ENCODE measurements at places on chromosomes 16 and 17. TPM values are rescaled to one million over a fixed set of nuclear protein-coding genes. Genes with fewer than 3 reads are reported as not detected.

DNA sequence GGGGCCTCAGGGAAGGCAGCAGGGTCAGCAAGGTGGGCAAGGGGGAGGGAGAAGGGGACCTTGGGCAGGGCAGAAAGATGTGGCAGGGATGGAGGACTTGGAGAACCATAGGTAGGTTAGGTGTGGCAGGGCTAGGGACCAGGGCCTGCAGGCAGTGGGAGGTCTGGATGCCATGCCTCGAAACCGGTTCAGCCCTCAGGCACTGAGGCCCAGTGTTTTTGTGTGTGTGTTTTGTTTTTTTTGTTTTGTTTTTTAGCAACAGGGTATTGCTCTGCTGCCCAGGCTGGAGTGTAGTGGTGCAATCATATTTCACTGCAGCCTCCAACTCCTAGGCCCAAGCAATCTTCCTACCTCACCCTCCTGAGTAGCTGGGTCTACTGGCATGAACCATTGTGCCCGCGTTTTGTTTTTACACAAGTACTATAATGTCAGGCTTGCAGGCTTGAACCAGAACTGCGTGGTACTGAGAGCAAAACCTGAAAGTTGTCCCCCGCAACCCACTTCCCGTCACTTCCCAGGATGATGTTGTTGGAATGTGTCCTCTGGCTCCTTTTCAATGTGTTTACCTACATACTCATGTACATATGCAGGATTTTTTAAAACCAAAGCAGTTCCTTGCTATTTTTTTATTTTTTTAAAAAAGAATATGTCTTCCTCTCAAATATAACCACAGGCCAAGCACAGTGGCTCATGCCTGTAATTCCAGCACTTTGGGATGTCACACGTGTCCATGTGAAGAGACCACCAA is 12.4 kb downstream of the ODAD4 start:
- no peaks in the 10 kb centered on the region for H3K36me3 ChIP-seq
- H3K4me1 ChIP-seq: no peaks in the 10 kb centered on the region
- DNase-seq: no peak
- H3K27ac ChIP-seq: no peak overlapping the region
- H3K4me3 ChIP-seq: no peak overlapping the region
- H3K27me3 ChIP-seq: no peaks in the 10 kb centered on the region

GRCh38 chr16:49993579-49993978 is 31.4 kb upstream of the CNEP1R1 start:
- peaks cover 4% of the 10 kb centered on the region for H3K27me3 ChIP-seq
- no peaks in the 10 kb centered on the region for H3K4me1 ChIP-seq
- H3K4me3 ChIP-seq: no peak overlapping the region
- no peak overlapping the region for H3K27ac ChIP-seq
- H3K36me3 ChIP-seq: no peaks in the 10 kb centered on the region

DNA sequence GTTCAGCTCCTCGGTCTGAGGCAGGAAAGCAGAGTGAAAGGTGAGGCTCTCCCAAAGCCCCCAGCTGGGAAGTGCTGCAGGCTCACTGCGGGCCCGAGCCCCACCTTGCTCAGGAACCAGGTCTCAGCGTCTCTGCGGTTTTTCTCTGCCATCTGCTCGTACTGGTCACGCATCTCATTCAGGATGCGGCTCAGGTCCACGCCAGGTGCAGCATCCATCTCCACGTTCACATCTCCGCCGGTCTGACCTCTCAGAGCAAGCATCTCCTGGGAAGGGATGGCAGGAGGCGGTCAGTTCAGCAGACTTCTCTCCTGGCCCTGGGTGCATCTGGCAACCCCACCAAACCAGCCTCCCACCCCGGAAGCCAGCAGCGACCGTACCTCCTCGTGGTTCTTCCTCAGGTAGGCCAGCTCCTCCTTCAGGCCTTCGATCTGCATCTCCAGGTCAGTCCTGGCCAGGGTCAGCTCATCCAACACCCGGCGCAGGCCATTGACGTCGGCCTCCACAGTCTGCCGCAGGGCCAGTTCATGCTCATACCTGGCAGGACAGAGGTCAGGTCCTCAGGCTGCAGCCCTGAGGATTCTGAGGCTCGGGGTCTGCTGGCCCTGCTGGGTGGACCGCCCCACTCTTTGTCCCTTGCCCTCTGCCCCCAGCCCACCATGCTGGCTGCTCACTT is 1.5 kb downstream of the KRT16 start:
- H3K27ac ChIP-seq: no peak overlapping the region
- DNase-seq: no peak
- peaks cover 26% of the 10 kb centered on the region for H3K27me3 ChIP-seq
- H3K4me1 ChIP-seq: no peaks in the 10 kb centered on the region

- no peak overlapping the region for H3K4me3 ChIP-seq
- H3K27me3 ChIP-seq: no peaks in the 10 kb centered on the region
- no peak for DNase-seq
- peaks cover 8% of the 10 kb centered on the region for H3K36me3 ChIP-seq
Measured at GRCh38 chr17:34997355-34997862, 17.1 kb downstream of the LIG3 start.

DNA sequence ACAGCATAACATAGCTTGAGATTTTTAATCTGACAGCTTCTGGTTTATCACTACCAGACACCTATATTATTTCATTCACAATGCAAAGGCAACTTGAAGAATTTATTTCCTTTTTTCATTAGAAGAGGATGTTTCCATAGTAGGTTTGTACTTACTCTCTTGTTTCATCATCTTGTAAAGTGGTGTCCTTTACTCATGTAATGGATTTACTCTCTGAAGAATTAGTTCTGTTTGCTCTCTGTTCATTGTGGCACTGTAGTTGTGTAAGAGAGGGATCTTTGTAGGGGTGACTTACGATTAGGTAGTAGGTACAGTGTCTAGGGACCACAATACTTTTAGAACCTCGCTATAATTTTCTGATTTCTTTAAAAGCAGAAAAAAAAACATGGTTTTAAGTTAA is 256.1 kb downstream of the BCAS3 start:
- no peak overlapping the region for H3K4me3 ChIP-seq
- peaks cover 3% of the 10 kb centered on the region for H3K36me3 ChIP-seq
- H3K27me3 ChIP-seq: no peaks in the 10 kb centered on the region
- no peak for DNase-seq
- no peak overlapping the region for H3K27ac ChIP-seq
- H3K4me1 ChIP-seq: no peaks in the 10 kb centered on the region

- H3K36me3 ChIP-seq: no peaks in the 10 kb centered on the region
- peaks cover 4% of the 10 kb centered on the region for H3K27me3 ChIP-seq
- H3K27ac ChIP-seq: no peak overlapping the region
Measured at GRCh38 chr16:73176577-73177013, 128.7 kb upstream of the ZFHX3 start.

DNA sequence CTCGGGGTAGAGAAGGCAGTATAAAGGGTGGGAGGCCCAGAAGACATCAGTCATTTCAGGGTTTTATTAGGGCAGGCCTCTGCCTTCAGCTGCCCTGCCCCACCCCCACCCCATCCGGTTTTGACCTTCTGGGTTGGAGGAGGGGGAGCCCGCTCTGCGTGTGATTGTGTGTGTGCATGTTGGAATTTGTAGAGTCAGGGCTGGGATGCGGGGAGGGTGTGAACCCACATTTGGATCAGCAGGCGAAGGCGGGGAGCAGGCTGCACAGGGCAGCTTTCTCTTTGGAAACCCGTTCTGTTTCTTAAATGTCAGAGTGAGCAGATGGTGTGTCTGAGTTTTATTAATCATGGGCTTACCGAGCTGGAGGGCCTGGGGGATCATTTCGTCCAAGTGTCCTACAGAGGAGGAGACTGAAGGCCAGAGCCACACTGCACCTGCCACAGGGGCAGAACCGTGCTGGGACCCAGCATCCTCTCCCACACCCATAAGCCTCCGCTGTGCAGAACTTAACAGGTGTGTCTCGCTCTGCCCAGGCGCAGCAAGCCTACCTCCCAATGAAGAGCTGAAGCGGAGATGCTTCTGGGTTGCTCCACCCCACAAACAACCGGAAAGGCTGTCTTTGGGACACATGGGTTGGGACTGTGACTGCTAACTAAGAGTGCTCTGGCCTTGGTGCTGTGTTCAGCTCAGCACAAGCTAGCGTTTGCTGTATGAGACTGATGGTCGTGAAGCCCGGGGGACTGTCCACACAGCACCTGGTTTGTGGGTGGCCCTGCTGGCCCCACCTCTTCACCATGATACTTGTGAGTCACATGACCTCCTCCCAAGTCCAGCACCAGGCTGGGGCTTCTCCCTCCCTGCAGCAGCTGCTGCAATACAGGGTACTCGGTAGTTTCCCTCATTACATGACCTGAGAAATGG is 70.9 kb upstream of the GSE1 start:
- no peak overlapping the region for H3K4me3 ChIP-seq
- H3K27ac ChIP-seq: no peak overlapping the region
- no peaks in the 10 kb centered on the region for H3K27me3 ChIP-seq
- H3K4me1 ChIP-seq: no peaks in the 10 kb centered on the region
- no peaks in the 10 kb centered on the region for H3K36me3 ChIP-seq

DNA sequence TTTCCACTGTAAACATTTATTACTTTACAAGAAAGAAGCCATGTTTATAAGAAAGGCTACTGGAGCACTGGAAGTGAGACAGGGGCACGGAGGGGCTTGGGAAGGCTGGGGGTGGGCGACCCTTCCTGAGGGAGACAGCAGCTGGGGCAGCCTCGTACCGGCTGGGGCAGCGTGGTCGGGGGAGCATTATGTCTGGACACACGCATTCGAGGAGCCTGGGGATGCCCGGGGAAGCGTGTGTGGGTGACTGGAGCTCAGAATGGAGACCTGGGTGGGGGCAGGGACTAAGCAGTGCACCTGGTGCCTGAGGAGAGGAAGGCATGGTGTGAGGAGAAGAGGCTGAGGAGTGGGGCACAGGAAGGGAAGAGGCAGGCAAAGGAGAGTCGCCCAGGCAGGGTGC is 64.5 kb downstream of the SRCIN1 start:
- H3K4me3 ChIP-seq: no peak overlapping the region
- no peaks in the 10 kb centered on the region for H3K36me3 ChIP-seq
- H3K27ac ChIP-seq: no peak overlapping the region
- no peak for DNase-seq
- H3K4me1 ChIP-seq: no peaks in the 10 kb centered on the region

- no peak overlapping the region for H3K4me3 ChIP-seq
- no peak overlapping the region for H3K27ac ChIP-seq
- H3K27me3 ChIP-seq: no peaks in the 10 kb centered on the region
- no peak for DNase-seq
- H3K4me1 ChIP-seq: no peaks in the 10 kb centered on the region
Measured at GRCh38 chr16:58086381-58087208, 42.6 kb downstream of the CFAP20 start.

- no peak overlapping the region for H3K27ac ChIP-seq
- no peak for DNase-seq
- H3K36me3 ChIP-seq: no peaks in the 10 kb centered on the region
- H3K4me3 ChIP-seq: no peak overlapping the region
- peaks cover 4% of the 10 kb centered on the region for H3K27me3 ChIP-seq
- peaks cover 17% of the 10 kb centered on the region for H3K4me1 ChIP-seq
Measured at GRCh38 chr17:65356536-65356935, 204.9 kb downstream of the AXIN2 start.

GRCh38 chr17:57601143-57601735 is 143.9 kb downstream of the CCDC182 start:
- H3K36me3 ChIP-seq: peaks cover 22% of the 10 kb centered on the region
- H3K27me3 ChIP-seq: no peaks in the 10 kb centered on the region
- DNase-seq: peak; percentile 54
- peaks cover 90% of the 10 kb centered on the region for H3K4me1 ChIP-seq
- peak overlapping the region; percentile 97 for H3K27ac ChIP-seq
- no peak overlapping the region for H3K4me3 ChIP-seq

- H3K4me3 ChIP-seq: no peak overlapping the region
- DNase-seq: no peak
- H3K27me3 ChIP-seq: no peaks in the 10 kb centered on the region
Measured at GRCh38 chr17:51006601-51007000, 114.1 kb downstream of the SPAG9 start.

GRCh38 chr17:64306850-64307463 is 43.9 kb upstream of the TEX2 start:
- H3K27me3 ChIP-seq: no peaks in the 10 kb centered on the region
- peaks cover 2% of the 10 kb centered on the region for H3K4me1 ChIP-seq
- DNase-seq: peak; percentile 61
- H3K36me3 ChIP-seq: no peaks in the 10 kb centered on the region

DNA sequence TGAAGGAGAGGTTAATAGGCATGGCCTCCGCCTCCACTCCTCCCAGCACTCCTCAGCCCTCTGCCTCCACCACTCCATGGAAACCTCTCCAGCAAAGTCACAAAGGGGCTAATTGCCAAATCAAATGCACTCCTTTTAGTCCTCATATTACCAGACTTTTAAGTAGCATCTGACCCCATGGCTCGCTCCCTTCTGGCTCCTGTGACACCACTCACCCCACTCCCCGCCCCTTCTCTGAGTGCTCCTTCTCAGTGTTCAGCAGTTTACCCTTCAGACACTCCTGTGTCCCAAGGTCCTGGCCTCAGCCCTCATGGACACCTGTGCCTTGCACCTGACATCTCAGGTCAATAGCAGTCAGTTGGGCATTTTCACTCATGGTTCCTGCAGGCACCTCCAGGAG is 243.5 kb upstream of the CCL2 start:
- no peak overlapping the region for H3K27ac ChIP-seq
- H3K27me3 ChIP-seq: no peaks in the 10 kb centered on the region
- no peak for DNase-seq
- H3K4me3 ChIP-seq: no peak overlapping the region
- H3K36me3 ChIP-seq: no peaks in the 10 kb centered on the region

- H3K4me3 ChIP-seq: peak overlapping the region; percentile 81
- H3K36me3 ChIP-seq: peaks cover 2% of the 10 kb centered on the region
- H3K4me1 ChIP-seq: peaks cover 62% of the 10 kb centered on the region
- peak overlapping the region; percentile 90 for H3K27ac ChIP-seq
- peak; percentile 83 for DNase-seq
Measured at GRCh38 chr17:77374170-77374936, 233.6 kb downstream of the SEC14L1 start.

GRCh38 chr16:50681021-50681885 is at the start of gene SNX20:
TSS of gene SNX20 (minus strand) at chr16:50681312. CDS start at chr16:50677526, 3,786 bp downstream.
- DNase-seq: peak; percentile 55
- H3K4me3 ChIP-seq: peak within 1 kb of the TSS; percentile 83
- peak within 1 kb of the TSS; percentile 89 for H3K27ac ChIP-seq
- H3K4me1 ChIP-seq: peaks cover 77% of the 10 kb centered on the region
- peaks cover 23% of the 10 kb centered on the region for H3K36me3 ChIP-seq
- no peaks in the 10 kb centered on the region for H3K27me3 ChIP-seq

DNA sequence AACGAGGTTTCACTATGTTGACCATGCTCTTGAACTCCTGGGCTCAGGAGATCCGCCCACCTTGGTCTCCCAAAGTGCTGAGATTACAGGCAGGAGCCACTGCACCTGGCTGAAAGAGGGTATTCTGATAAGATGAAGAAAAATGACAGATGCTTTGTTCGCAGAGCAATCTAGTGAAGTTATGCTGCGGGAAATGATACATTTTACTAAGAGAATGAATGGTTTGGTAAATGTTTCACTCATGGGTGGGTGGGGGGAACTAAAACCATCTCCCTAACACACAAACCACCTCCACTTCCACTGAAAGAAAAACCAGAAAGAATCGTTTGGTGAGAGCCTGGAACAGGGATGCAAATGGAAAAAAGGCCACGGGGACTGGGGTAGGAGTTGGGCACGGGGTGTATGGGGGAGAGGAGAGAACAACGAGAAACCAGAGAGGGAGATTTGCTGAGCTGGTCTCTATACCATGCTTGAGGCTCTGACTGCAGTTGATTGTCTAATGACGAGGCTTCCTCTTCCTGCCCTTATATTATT is 19.0 kb upstream of the XYLT2 start:
- H3K27me3 ChIP-seq: no peaks in the 10 kb centered on the region
- no peak for DNase-seq
- H3K4me1 ChIP-seq: no peaks in the 10 kb centered on the region
- no peak overlapping the region for H3K27ac ChIP-seq
- H3K4me3 ChIP-seq: no peak overlapping the region
- H3K36me3 ChIP-seq: no peaks in the 10 kb centered on the region

Gene SRL
- not detected for total RNA-seq

Gene MED13
- total RNA-seq: 39.1 TPM

Gene MLKL
- 23.6 TPM for total RNA-seq

Gene NHLRC4
- 0.76 TPM for total RNA-seq

Gene KIF2B
- total RNA-seq: not detected

Gene CA7
- not detected for total RNA-seq

Gene TMIGD1
- not detected for total RNA-seq

Gene KRT12
- total RNA-seq: not detected

Gene TMC5
- total RNA-seq: not detected

Data from activated naive CD8-positive, alpha-beta T cell treated with anti-CD3 and anti-CD28 coated beads for 36 hours (primary cell).